Cerebellar cortex (tissue), 1 donor: ENCODE measurements at places on chromosomes 3 and 15.

- DNase-seq, result no peak
These were observed 45.0 kb downstream of the MED12L start for GRCh38 chr3:151130428-151130827.

- DNase-seq, result no peak
These were observed 18.1 kb upstream of the VGLL4 start for GRCh38 chr3:11661827-11662226.

- DNase-seq, result no peak
These were observed 150.6 kb upstream of the ANKRD28 start for GRCh38 chr3:15948388-15948787.

GRCh38 chr3:64229903-64230302 lies 4.6 kb upstream of the PRICKLE2 start:
- DNase-seq, result no peak

DNA sequence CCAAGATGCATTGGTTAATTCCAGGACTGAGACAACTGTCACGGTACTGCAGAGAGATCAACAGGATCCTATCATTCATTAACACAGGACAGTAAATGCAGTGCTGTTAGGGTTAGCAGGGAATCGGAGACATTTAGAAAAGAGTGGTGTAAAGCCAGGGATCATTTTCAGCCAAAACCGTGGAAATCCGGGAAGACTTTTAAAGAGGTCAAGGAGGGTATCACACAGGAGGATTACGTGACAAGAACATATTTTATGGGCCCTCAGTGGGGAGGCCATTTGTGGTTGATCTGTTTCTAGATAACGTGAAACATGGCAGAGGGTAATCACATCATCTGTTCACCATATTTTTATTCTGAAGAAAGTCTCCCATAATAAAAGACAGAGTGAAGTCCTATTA lies 216.1 kb downstream of the PTPRG start:
- no peak for DNase-seq

- DNase-seq, result peak; percentile 63
These were observed 40.3 kb downstream of the CORO2B start for GRCh38 chr15:68618908-68619698.

- DNase-seq, result no peak
These were observed 109.6 kb downstream of the ETFA start for GRCh38 chr15:76201536-76202255.

DNA sequence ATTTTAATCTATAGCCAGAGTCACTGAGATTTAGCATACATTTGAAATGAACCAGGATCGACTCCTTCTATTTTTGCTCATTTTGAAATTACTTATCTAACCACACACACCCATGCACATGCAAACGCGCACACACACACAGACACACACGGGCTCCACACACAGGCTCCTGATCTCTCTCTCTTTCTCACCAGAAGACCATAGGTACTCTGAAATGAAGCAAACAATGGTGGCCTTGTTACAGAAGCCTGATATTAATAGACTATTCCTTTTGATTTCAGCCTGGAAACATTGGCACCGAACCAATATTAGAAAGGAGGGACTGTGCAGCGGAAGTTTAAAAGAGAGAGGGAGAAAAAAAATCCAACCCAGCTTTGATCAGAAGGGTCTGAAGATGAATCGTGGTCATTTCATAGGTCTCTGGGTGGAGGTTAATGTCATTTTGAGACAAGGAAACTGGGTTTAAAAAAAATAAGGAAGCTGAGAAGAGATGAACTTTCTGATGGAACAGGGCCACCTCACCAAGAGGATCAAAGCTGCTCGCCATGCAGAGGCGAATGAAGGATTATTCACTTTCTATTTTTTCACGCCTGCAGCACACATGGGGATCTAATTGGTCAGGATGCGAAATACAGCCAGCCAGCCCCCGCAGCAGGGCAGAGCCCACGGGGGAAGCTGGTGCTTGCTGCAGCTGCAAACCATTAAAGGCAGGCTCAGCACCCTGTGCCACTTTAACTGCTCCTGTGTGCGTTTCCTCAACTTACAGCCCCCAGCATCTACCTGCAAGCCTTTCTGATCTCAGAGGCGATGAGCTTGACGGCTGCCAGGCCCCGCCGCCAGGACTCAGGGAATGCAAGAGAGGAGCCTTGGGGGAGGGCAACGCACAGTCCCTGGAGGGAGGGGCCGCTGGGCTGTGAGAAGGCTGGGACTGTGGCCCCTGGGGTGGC lies 88.8 kb downstream of the HES1 start:
- no peak for DNase-seq
